ENCODE measurements at places on chromosomes 6 and 20.
A peak's percentile ranks its signal among the peaks of the same experiment; 100 is the strongest.

GRCh38 chr6:123000244-123000770 lies 4.3 kb downstream of the CLVS2 start:
- no peak for DNase-seq

DNA sequence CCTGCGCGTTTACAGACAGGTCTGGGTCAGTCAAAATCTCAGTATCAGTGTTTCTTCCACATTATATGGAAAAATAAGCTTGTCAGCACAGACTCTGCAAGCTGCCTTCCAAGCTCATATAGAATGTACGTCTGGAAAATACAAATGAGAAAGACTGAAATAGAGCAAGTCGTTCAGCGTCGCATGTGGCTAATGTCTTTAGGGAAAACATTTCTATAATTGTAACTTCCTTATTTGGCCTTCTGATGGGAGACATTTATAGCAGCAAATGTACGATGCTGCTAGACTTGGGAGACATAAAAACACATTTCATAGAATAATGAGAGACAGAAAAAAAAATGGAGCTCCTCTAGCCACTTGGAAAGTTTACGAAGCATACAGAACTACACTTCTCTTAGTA lies 122.2 kb downstream of the KIF16B start:
- DNase-seq, result no peak

DNA sequence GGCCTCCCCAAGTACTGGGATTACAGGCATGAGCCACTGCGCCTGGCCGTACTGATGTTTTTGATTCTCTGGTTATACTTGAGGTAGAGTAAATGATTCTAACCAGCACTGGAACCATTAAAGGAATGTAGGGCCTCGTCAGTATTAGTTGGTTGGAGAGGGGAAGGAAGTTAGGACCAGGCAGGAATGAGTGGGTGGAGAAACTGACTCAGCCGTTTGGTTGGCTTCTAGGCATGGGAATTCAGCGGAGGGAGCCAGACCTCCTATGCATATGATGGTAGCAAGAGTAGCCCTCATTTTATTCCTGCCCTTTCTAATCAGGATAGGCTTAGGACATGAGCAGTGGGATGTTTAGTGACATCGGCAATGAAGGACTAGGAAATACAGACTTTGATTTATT lies 19.0 kb upstream of the SERINC3 start:
- no peak for DNase-seq

DNA sequence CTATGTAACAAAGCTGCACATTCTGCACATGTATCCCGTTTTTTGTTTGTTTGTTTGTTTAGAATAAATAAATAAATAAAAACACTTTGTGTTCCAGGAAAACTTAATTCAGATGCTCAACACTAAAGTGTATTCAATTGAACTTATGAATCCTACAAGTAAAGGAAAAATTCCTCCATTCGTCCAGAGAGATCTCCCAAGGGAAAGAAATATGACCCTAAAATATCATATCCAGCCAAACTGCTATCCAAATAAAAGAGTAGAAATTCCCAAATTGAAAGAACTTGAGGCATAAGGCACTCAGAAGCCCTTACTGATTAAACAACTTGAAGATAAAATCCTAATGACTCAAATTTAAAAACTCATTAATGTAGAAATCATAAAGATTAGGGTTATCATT lies 90.4 kb downstream of the MOXD1 start:
- DNase-seq, result no peak

GRCh38 chr6:155958550-155958949 lies 502.9 kb upstream of the NOX3 start:
- DNase-seq, result no peak

- no peak for DNase-seq
These were observed 72.4 kb downstream of the TRDN start for GRCh38 chr6:123564361-123564760.

- DNase-seq, result no peak
These were observed 394.0 kb upstream of the SLC35B3 start for GRCh38 chr6:8829296-8829695.

DNA sequence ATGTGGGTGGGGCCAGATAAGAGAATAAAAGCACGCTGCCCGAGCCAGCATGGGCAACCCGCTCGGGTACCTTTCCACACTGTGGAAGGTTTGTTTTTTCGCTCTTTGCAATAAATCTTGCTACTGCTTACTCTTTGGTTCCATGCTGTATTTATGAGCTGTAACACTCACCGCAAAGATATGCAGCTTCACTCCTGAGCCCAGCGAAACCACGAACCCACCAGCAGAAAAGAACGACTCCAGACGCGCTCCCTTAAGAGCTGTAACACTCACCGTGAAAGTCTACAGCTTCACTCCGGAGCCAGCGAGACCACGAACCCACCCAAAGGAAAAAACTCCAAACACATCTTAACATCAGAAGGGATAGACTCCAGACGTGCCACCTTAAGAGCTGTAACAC lies 76.7 kb downstream of the TFAP2A start:
- no peak for DNase-seq

DNA sequence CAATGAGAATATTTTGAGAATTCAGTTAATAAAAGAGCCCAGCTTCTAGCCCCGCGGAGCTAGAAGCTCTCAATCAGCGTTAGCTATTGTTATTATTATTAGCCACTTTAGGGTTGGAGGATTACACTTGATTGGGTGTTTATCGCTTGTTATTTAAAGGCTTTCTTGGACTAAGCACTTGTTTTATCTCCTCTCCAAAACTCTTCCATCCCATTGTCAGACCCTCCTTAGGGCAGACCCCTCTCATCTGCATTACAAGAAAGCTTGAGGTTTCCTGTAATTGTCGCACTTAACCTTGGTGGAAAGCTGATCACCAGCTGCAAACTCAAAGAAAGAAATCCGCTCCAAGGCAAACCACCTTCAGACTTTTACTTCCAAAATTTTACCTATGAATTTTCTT lies 4.8 kb downstream of the DPPA5 start:
- no peak for DNase-seq

DNA sequence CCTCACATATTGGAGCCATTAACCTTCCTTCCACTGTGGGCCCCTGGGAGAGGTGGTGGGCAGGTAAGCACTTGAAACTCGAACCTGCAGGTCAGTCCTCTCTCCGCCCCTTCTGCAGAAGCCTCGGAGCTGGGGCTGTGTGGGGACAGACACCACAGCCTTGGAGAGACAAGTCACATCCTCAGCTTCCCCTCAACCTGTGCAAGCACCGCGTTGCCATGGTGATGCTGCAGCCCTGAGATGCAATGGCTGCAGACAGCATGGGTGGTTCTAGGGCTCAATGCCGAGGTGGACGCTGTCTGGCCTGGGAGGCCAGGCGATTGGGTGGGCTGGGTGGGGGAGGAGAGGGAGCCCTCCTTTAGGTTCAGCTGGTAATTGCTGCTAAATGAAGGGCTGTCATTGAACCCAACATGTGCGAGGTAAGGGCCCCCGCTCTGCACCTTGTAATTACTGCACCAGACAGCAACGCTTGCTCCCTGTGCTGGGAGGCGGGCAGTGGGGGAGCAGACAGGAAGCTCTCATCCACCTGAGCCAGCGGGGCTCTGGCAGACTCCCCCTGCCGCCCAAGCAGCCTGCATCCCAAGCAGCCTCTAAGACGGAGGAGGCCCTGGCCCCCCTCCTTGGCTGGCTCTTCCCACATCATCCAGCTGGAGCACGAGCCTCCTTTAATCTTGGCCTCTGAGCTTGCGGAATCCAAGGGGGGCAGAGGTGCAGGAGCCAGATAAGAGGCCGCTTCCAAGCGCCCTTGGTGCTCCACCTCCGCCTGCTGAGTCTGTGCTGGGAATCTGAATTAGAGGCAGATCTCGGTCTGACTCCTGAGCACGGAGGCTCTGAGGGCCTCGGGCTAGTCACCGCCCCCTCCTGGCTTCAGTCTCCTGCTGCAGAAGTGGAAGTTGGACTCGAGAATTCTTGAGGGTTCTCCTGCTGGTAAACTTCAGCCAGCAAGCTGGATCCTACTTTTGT lies 39.8 kb upstream of the CDH22 start:
- no peak for DNase-seq

DNA sequence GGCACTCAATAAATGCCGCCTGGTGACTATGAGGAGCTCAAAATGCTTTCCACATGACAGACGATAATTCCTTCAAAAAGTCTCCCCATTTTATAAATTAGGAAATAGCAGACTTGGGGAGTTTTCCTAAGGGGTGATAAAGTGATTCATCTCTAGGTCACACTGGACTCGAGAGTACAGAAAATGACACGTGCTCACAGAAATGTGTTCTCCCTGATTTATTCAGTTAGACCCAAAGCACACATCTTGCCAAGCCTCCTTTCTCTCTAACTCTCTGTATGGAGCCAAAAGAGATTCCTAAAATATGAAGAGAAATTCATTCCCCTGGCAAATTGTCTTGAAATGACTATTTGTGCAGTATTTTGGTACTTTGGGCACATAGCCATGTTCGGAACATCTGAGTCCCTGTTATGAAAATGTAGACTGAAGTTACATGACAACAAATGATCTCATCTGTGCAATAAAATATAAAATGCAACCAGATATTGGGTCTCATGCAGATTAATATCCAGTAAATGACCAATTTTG lies 381.1 kb downstream of the TFAP2B start:
- no peak for DNase-seq

DNA sequence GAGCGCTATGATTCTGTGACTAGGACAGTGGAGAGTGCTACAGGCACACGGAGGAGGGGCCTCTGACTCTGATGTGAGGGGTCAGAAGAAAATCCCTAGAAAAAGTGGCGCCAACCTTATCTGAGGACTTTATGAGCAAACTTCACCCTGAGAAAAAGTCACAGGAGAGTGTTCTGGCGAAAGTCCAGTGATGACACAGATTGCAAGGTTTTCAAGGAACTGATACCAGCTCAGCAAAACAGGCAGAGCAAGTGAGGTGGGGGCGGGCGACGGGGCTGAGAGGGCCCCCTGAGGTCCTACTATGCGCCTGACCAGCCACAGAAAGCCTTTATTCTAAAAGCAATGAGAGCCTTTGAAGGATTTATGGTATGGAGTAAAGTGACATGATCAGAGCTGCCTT lies 73.3 kb downstream of the SLC22A23 start:
- DNase-seq, result no peak

DNA sequence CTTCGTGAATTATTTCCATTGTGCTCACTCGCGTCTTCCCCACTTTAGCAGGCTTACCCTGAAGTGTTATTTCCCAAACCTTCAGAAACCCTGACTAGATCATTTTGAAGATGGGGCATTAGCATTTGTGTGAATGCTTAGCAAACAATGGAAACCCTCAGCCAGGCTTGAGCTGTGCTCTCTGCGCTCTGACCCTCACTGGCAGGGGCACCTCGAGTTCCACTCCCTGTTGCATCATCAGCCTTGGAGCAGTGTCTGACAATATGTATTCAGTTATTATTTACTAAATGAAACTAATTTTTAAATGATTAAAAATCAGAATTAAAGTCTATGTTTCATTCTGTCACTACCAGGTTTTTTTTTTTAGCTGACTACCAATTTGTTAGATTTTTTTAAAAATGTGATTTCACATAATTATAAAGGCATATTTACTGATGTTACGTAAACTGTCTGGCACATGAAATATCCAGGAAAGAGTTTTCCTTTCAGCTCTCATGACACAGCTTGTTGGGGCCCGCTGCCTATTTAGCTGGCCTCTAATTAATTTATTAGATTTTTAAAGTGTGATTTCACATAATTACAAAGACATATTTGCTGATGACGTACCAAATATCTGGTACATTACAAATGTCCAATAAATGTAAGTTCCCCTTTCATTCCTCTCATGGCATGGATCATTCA lies 155.2 kb downstream of the PACRG start:
- no peak for DNase-seq

DNA sequence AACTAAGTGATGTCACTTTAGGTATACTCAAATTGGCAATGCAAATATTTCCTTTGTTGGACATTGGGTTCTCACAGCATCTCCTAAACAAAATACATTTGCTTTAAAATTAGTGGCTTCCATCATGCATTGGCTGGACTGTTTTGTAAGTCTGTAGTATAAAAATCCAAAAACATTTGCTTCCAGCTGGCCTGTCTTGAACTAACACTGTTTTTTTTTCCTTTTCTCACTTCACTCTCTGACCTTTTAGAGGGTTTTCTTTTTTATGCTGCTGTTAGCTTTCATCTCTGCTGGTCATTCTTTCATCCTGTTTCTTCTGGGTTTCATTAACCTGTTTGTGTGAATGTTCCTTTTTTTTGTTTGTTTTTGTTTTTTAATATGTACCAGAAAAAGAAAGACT lies 121.7 kb upstream of the MLIP start:
- DNase-seq, result no peak

DNA sequence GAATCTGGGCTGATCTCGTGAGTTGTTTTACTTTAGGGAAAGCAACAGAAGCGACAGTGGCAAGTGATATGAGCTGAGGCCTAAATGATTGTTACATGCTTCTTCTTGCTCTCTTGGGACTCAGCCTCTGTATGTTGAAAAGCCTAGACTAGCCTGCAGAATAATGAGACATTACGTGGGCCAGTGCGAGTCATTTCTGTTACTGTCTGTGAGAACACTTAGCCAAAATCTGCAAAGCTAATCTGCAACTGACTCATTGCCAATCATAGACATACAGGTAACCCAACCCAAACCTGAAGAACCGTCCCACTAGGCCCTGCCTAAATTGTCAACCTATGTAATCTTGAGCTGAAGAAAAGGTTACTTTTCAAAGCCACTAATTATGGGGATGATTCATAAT lies 77.4 kb upstream of the F13A1 start:
- DNase-seq, result no peak

DNA sequence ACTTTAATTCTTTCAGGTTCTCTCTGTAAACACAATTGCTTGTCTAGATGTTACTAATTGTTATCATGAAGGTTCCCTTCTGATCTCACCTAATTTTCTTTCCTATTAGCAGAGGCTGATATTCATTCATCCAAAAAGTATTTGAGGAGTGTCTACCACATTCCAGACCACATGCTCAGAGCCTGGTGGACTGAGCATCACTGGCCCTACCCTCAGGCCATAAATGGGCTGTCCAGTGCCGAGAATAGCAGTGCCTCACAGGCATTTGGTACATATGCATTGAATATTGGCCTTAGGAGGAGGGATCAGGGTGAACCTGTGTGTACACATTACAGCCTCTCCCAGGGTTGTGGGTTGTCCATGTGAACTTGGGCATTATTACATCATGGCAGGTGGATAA lies 40.4 kb upstream of the PRELID3B start:
- peak; percentile 51 for DNase-seq

DNA sequence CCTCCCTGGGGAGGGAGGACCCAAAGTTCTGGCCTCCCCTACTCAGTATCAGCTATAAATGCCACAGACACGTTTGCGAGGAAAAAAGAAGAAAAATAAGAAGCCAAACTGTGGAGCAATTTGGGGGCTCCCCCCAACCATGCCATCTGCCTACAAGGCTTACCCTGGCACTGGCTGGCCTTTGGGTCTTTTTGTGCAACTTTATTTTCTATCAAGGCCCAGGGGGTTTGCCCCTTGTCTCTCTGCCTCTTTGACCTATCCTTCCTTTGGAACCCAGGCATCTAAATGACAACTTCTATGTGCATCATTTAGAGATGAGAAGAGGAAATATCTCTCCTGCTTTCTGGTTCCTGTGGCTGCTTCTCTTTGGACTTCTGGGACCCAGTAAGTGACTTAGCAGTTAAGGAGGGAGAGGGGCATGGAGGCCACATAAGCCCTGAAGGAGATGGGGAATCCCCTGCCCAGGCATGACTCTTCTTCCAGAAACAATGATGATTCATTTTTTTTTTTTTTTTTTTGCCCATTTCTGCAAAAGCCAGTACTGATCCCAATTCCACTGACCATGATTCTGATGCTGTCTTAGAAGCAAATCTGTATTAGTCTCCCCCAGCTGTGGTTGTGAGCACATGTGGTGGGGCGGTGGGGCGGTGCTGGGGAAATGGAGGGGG lies at the start of gene MUC22:
Gene MUC22, plus strand, starts transcription at position 82 of the 668 bp plus-strand sequence. Its CDS starts 233 bp downstream, at position 315.
- DNase-seq, result peak; percentile 24
